Activated T-cell treated with anti-CD3 and anti-CD28 coated beads, Interleukin-2, amount 50 U/mL, for 72 hours (primary cell): ENCODE measurements at places on chromosomes 7 and 10.

GRCh38 chr7:130367088-130367755, 13.1 kb upstream of the CPA1 start:
- no peak for DNase-seq

GRCh38 chr10:108721874-108722273, 1201.4 kb downstream of the XPNPEP1 start:
- no peak for DNase-seq

DNA sequence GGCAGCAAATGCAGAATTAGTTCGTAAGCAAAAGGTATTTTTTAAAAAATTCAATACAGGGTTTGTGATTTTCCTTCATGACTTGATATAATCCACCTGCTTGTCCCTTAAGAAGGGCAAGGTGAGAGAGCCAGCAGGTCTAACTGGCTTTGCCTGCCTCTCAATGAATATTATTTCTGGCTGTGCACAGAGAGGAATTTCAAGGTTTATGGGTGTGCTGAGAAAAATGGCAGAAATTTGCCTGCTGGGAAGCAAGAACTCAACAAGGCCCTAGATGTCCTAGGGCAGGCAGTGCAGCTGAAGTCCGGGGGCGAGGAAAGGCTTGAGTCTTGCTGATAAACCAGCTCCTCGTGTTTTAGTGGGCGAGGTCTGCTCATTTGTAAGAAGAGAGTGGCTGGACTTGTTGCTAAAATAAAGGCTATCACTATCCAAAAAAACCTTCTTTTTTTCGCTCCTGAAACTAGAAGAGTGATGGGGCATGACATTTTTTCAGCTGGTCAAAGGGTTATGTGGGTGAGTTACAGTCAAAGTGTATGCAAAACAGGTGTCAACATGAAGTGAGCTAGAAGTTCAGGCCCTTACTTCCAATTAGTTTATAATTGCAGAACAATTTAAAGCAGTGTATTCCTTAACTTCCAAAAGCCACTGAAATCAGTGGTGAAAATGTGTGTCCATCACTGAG, 385.8 kb upstream of the KLF6 start:
- no peak for DNase-seq

DNA sequence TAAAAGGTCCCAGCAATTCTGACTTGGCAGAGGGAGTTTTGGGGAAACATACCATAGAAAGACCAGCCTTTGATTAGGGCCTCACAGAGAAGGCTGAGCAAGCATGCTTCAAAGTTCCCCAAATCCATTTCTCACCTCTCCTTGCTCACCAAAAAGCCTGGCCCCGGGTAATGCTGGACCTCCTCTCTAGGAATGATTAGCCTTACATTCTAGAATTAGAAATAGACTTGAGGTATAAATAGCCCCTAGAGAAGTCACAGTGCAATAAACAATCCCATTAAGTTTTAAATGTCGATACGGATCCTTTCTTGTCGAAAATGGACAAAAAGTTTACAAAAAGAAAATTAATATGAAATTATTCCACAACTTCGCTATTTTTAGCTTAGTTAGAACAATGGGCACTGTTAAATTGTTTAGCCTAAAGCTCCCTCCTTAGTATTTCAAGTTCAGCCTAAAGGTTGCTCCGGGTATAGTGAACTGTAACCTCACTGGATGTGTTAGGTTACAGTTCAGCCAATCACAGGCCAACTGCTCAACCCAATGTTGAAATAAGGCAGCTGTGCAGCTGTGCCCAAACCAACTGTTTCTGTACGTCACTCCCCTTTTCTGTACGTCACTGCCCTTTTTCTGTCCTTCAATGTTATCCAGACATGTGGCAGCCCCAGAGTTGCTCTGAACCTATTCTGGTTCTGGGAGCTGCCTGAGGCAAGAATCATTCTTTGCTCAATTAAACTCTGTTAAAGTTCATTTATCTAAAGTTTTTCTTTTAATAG, 7.9 kb upstream of the GSDME start:
- DNase-seq: no peak

- DNase-seq: no peak
These were observed 49.6 kb upstream of the UBE3C start for GRCh38 chr7:157089100-157089610.

- peak; percentile 41 for DNase-seq
These were observed 64.0 kb downstream of the OAT start for GRCh38 chr10:124354411-124355382.

DNA sequence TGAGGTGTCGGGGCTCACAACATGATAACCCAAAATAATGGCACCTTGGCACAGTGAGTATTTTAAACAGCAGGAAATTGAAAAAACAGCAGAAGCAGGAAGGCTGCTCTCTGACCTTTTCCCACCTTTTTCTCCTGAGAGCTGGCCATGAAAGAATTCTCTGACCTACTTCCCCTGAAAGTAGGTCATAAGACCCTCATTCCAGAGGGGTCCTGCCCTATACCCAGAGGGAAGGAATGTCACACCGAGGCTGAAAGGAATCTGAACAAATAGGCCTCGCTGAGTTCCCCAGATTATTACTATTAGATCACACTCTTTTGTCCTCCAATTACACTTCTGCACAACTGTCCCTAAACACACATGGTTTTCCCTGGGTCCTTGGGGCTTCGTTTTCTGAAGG, 18.8 kb downstream of the CPVL start:
- DNase-seq: no peak

- DNase-seq: no peak
These were observed 295.4 kb downstream of the LRMDA start for GRCh38 chr10:75726522-75727483.

DNA sequence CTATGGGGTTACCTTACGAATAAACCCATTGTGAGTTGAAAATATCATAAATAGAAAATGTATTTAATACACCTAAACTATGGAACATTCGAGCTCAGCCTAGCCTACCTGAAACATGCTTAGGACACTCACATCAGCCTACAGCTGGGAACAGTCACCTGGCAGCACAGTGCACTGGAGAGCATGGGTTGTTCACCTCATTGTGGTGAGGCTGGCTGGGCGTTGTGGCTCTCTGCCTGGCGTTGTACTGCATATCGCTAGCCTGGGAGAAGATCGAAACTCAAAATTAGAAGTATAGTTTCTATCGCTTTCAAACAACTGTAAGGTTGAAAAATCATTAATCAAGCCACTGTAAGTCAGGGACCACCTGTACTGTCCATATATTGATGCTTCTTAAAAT, 17.3 kb upstream of the HBP1 start:
- DNase-seq: no peak

DNA sequence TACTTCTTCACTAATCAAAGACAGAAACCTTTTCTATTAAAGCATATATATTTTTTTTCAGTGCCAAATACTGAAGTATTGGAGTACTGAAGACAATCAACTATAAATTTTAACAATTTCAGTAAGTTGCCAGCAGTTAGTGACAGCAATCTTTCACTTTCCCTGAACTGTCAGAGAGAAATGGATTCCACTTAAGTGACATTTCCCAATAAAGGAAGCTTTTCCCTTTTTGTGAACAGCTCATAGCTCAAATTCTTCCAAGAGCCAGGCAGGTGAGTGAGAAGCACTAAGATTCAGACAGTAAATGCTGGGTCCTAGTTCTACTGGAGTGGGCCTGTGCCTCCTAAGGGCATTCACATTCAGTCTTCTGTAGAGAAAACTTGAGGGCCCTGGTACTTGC, 142.0 kb downstream of the SRPK2 start:
- DNase-seq: no peak

GRCh38 chr10:121185816-121186455, 334.8 kb downstream of the WDR11 start:
- no peak for DNase-seq

- peak; percentile 10 for DNase-seq
These were observed 22.3 kb downstream of the TYW1 start for GRCh38 chr7:67018940-67019339.

DNA sequence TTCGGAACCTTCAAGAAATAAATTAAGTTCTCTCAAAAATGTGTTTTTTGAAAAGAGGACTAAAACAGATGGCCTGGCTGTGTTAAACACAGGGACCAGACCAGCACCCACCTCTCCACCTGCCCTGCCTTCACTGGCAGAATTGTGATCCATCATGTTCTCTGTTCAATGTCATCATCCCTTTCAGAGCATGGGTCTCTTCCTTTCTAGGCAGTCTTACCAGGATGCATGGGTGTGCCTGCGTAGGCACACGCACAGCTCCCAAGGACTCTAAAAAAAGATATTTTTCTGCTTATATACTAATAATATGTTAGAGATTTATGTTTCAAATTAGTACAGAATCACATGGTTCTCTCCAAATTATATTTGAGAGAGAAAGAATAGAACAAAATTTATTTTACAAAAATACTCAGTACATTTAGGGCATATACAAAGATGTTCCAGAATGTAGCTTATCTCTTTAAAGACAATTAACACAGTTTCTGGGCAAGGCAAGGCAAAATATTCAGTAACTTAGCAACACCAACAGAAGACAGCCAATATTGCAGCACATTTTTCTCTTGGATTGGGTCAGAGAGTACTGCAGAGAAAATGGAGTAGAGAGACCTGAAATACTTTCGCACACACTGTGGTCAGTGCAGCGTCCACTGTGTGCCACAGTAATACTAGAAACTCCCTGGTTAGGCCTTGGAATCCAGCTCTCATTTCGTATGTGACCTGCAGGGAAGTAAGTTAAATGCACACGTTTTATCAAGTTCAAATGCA, 52.8 kb downstream of the EGFR start:
- no peak for DNase-seq

DNA sequence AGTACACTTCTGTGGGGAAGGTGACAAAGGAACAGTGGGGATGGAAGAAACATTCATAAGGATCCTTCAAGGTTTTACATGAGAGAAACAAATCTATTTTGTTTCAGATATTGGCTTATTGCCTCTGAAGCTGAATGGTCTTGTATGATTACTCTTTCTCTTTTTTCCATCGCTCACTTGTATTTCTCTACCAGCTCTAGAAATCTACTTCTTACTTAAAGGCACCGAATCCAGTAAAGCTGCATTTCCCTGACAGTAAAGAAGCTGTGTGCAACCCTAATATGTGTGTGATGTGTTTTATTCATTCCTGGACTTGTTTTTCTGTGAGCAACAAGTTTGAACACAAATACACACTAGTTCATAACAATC, 45.2 kb upstream of the NXPH1 start:
- DNase-seq: no peak

DNA sequence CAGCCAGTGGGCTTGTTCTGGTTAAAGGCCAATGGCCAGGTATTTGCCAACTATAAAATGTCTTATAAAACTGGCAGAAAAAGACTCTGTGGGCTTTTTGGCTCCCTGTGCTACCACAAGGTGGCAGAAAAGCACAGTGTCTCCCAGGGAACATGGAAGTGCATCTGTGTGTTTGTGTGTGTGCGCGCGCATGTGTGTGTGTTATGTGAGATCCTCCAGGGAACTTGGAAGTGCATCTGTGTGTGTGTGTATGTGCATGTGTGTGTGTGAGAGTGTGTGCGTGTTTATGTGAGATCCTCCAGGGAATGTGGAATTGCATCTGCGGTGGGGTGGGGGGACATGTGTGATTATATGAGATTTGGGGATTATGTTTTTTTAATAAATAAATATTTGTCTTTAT, 30.2 kb upstream of the ABI1 start:
- DNase-seq: peak; percentile 51

- DNase-seq: no peak
These were observed 758.6 kb upstream of the KCND2 start for GRCh38 chr7:119514326-119514725.

GRCh38 chr7:121500360-121501058, 104.4 kb upstream of the FAM3C start:
- DNase-seq: no peak
